Stimulated activated CD8-positive, alpha-beta memory T cell treated with anti-CD3 and anti-CD28 coated beads, Interleukin-7, amount 100 ng/mL, for 48 hours (primary cell): ENCODE measurements at places on chromosomes 7 and 10.

- DNase-seq = no peak
Measured at GRCh38 chr7:29156907-29157452, 10.6 kb upstream of the CPVL start.

GRCh38 chr7:159158125-159158887 is 13.6 kb upstream of the VIPR2 start:
- no peak for DNase-seq

GRCh38 chr7:103851357-103851756 is 138.1 kb downstream of the RELN start:
- DNase-seq = no peak

- DNase-seq = no peak
Measured at GRCh38 chr10:62038609-62039190, 137.2 kb downstream of the ARID5B start.

DNA sequence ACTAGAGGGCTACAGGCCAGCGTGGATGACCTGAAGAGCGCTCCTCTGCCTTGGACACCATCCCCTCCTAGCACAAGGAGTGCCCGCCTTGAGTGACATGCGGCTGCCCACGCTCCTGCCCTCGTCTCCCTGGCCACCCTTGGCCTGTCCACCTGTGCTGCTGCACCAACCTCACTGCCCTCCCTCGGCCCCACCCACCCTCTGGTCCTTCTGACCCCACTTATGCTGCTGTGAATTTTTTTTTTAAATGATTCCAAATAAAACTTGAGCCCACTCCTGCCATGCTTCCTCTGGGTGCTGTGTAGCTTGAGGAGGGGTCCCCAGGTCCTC is 4.5 kb downstream of the SNCG start:
- no peak for DNase-seq

DNA sequence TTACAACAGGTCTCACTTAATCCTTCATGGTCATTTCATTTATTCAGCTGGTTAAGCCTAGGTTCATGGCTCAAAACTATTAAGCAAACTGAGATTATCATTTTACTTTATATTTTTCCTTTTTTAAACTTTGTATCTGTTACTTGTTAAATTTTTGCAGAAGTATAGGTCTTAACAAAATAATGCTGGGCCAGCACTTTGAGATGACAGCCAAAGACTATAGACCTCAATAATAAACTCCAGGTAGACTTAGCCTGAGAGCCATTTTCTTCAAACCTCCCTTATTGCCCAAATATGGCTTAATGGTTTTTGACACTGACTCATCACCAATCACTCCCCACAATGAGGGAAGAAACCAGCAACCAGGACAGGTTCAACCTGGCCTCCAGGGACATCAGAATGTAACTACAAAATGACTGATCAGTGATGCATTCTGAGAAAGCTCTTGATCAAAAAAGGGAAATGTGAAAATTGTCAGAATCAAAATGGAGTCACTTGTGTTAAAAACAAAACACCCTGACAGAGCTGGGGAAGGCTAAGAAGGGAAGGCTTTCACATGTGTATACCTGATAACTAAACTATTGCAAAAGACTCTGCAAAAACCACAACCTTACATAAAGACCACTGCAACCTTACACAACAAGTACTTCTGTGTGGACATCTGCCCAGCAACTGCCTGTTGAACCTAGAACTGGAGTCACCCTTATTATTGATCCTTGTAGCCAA is 2.1 kb upstream of the CCDC126 start:
- peak; percentile 49 for DNase-seq

- no peak for DNase-seq
Measured at GRCh38 chr10:19658131-19658530, 158.1 kb upstream of the PLXDC2 start.

GRCh38 chr7:27704422-27705199 is 35.4 kb upstream of the TAX1BP1 start:
- DNase-seq = no peak

DNA sequence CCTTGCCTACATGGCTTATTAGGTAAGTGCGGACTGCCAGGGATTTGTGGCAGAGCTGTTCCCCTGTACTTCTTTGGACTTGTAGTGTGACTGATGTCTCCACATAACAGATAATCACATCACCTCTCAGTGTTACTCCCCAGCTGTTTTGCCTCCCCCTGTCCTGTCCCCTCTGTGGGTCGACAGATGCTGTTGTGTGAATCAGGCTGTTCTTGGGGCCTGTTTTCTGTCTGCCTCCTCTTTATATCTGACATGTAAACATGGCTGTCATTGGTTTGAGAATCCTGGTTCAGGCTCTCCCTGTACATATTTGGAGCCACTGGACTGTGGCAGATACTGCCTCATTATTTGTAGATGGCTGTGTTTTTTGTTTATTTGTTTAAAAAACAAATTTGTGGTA is 22.7 kb downstream of the CCNY start:
- DNase-seq = no peak

- no peak for DNase-seq
Measured at GRCh38 chr10:84876116-84876999, 548.0 kb downstream of the CCSER2 start.

DNA sequence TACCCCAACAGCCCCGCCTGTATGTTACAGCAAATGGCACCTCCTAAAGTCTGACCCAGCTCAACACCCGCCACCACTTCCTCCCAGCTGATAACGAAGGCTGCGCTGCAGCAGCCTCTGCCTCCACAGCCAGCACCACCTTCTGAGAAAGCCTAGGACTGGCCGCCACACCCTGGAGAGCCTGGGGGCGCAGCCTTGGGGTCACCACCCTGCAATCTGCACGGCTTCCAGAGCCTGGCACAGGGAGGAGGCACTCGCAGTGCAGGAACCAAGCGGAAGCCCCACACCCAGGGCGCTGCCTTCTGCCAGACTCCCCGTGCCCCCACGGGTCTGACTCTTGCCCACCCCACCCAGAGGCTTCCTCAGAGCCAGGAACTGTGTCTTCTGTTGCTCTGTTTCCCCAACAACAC is 112.5 kb downstream of the MAD1L1 start:
- DNase-seq = no peak

- DNase-seq = no peak
Measured at GRCh38 chr7:2805213-2805944, 38.7 kb downstream of the GNA12 start.

DNA sequence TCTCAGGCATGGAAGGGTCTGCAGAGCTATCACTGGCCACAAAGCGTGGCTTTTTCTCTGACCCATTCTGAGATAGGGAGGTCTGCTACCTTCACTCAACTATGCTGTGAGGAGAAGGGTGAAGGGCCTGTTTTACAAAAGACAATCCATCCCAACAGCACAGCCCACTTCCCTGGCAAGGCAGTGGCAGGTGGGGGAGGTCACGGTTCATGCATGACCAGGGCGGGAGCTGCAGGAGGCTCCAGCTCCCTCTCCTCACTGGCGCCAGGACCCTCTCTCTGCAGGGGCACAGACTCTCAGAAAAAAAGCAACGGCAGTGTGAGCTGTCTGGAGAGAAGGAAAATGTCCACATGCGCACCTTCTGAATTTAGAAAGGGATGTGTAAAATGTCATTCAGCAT is 28.5 kb downstream of the GRB10 start:
- DNase-seq = no peak

DNA sequence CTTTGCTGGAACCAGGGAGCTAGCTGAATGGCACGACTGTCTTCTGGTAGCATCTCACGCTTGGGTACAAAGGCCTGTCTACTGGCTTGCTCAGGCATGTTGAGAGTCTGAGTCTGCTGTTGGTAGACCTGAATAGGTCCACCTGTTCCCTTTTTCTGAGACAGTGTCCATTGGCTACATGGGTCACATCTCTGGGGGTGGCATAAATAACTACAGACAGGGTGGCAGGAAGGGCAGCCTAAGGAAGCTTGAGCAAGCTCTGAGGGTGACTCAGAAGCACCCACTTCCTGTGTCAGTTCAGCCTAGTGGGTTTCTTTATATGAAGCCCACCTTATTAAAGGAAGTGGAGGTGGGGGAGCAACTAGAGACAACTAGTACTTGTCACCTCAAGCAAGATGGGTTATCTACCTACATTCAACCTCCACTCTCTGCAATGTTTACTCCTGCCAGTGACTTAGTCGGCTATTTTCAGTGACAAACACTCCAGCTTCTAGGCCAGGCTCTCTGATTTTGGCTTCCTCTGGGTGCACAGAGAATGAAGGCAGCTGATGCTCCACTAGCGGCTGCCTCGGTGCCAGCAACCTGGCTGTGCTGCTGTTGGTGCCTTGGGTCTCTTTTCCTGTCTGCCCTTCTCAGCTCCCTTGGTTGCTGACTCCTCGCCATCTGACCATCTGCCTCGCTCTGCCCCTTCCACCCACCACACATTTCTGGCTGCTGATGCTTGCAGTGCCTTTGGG is 5.7 kb upstream of the ZYX start:
- peak; percentile 40 for DNase-seq

GRCh38 chr10:101441541-101442455 is 87.8 kb downstream of the BTRC start:
- peak; percentile 2 for DNase-seq

DNA sequence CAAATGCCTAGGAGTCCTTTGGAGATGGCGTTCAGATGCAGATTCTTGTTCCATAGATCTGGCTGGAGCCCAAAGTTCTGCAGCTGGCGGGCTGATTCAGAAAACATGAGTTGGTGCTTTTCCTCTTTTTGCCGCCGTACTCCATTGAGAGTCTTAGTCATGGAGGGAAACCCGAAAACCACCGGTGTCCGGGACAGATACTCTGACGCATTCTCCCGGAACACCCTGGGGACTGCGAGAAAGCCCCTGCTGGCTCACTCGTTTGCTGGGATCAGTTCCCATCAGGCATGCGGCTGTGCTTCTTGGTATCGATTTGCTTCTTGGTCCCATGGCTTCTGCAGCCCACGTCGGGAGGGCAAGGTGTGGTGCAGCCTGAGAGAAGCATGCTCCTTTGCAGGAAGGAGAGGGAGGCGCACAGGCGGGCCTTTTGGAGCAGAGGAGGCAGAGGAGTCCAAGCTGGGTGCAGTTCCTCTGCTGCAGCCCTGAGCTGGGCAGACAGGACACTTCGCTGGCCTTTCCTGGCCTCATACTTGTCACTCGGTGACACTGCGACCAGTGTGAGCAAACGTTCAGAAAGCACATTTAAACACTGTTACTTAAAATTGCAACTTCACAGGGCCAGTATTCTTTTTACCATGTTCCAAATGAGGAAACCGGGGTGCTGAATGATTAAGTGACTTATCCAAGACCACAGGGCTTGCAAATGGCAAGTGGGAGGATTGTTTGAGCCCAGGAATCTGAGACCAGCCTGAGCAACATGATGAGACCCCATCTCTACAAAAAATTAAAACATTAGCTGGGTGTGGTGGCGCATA is 30.6 kb upstream of the PFKFB3 start:
- no peak for DNase-seq

DNA sequence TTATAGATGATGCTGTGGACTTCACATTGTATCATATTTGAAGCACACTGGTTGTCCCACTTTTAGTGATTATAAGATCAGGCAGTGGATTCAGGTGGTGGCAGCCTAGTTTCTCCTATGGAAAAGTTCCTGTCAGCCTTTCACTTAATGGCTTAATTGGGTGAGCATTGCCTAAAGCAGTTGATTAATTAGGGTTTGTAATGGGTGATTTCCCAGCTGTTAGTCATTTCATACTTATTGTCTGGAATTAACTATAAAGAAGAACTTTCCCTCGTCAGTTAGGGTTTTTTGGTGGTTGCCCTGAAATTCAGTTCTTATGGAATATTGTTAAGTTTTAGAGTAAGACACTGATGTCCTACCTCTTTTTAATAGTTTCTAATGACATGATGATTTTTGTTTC is 78.8 kb downstream of the SLC25A40 start:
- DNase-seq = no peak
